ENCODE measurements at places on chromosomes 6 and 20. TPM values are rescaled to one million over a fixed set of nuclear protein-coding genes. Genes with fewer than 3 reads are reported as not detected.

- no peak overlapping the region for H3K4me3 ChIP-seq
- DNase-seq: no peak
- H3K4me1 ChIP-seq: no peaks in the 10 kb centered on the region
- H3K27me3 ChIP-seq: no peaks in the 10 kb centered on the region
These were observed 117.6 kb downstream of the JPH2 start for GRCh38 chr20:44069203-44070011.

- H3K27ac ChIP-seq: no peak overlapping the region
- no peak for DNase-seq
- H3K4me3 ChIP-seq: no peak overlapping the region
- no peaks in the 10 kb centered on the region for H3K4me1 ChIP-seq
- H3K27me3 ChIP-seq: no peaks in the 10 kb centered on the region
These were observed 168.9 kb downstream of the ATXN1 start for GRCh38 chr6:16592223-16592911.

DNA sequence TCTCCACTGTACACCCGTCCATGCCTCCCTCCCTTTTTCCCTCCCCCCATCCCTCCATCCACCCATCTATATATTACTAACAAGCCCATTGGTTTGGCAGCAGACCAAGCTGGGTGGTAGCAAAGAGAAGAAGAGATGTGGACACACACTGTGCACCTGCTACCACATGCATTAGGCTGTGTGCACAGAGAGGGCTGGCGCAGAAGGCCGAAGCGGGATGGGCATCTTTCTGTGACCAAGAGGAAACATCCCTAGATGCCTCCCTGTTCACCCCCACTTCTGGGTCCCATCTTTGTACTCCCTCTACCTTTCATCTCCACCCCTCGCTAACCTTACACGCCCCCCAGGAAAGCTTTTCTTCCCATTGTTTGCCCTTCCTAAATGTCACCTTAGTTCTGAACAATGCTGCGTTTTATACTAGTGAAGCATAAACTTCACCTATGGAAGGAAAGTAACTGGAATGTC is 64.9 kb upstream of the AFDN start:
- H3K27ac ChIP-seq: no peak overlapping the region
- peaks cover 16% of the 10 kb centered on the region for H3K4me1 ChIP-seq
- no peak for DNase-seq
- H3K36me3 ChIP-seq: no peaks in the 10 kb centered on the region
- H3K4me3 ChIP-seq: no peak overlapping the region
- peaks cover 54% of the 10 kb centered on the region for H3K27me3 ChIP-seq

- no peak overlapping the region for H3K4me3 ChIP-seq
- H3K27me3 ChIP-seq: peaks cover 12% of the 10 kb centered on the region
- DNase-seq: no peak
- no peaks in the 10 kb centered on the region for H3K4me1 ChIP-seq
- H3K36me3 ChIP-seq: no peaks in the 10 kb centered on the region
- H3K27ac ChIP-seq: no peak overlapping the region
These were observed 108.7 kb downstream of the ERMARD start for GRCh38 chr6:169859978-169860703.

- H3K4me1 ChIP-seq: peaks cover 9% of the 10 kb centered on the region
- peak overlapping the region; percentile 88 for H3K4me3 ChIP-seq
- DNase-seq: peak; percentile 41
- H3K27ac ChIP-seq: peak overlapping the region; percentile 94
- H3K27me3 ChIP-seq: no peaks in the 10 kb centered on the region
These were observed 674 bp downstream of the MAPK14 start for GRCh38 chr6:36028088-36028876.

- no peaks in the 10 kb centered on the region for H3K4me1 ChIP-seq
- no peak for DNase-seq
- no peak overlapping the region for H3K27ac ChIP-seq
- H3K27me3 ChIP-seq: peaks cover 27% of the 10 kb centered on the region
These were observed 35.8 kb upstream of the PHACTR3 start for GRCh38 chr20:59568509-59569024.

DNA sequence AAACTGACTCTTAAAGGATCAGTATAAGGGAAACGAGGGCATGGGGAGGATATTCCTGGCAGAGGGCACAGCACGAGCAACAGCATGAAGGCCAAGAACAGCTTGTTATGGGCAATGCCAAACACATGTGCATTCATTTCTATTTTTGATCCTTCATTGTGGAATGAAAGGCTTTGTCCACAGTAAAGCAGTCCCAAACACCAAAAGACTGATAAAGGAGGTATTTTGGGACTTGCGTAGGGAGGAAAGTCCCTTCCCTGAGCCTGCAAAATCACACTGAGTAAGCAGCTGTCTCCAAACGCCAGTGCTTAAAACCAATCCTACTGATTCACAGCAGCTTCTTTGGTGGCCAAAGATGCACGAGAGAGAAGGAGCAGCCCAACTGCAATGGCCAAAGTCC is 138.2 kb downstream of the UNC5CL start:
- peaks cover 6% of the 10 kb centered on the region for H3K36me3 ChIP-seq
- no peak for DNase-seq
- no peaks in the 10 kb centered on the region for H3K4me1 ChIP-seq
- no peak overlapping the region for H3K4me3 ChIP-seq

- H3K27ac ChIP-seq: no peak overlapping the region
- DNase-seq: no peak
- H3K4me3 ChIP-seq: no peak overlapping the region
- H3K36me3 ChIP-seq: no peaks in the 10 kb centered on the region
- H3K27me3 ChIP-seq: no peaks in the 10 kb centered on the region
These were observed 11.4 kb upstream of the MOCS1 start for GRCh38 chr6:39945626-39946025.

GRCh38 chr6:20325641-20326421 is 75.8 kb upstream of the E2F3 start:
- H3K4me1 ChIP-seq: no peaks in the 10 kb centered on the region
- peaks cover 11% of the 10 kb centered on the region for H3K27me3 ChIP-seq
- no peaks in the 10 kb centered on the region for H3K36me3 ChIP-seq
- no peak overlapping the region for H3K27ac ChIP-seq
- no peak overlapping the region for H3K4me3 ChIP-seq

DNA sequence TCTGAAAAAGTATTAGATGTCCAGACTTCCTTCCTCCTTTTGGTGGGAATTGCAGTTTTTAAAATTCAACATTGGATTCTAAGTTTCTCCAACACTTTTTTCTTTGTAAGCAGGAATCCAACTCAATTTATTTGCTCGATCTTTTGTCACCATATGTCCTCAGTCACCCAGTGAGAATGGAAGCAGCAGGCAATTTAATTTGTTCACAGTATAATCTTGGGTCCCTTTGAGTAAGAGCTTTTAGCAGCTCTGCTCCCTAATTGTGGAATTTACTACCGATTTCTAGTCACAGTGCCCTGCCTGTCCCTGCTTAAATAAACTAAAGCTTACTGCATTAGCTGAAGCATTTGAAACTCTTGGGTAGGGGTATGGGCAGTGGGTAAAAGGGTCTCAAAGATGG is 98.6 kb downstream of the BTBD3 start:
- no peaks in the 10 kb centered on the region for H3K27me3 ChIP-seq
- no peak overlapping the region for H3K4me3 ChIP-seq
- no peaks in the 10 kb centered on the region for H3K4me1 ChIP-seq
- H3K27ac ChIP-seq: no peak overlapping the region

- no peak for DNase-seq
- no peak overlapping the region for H3K27ac ChIP-seq
- no peaks in the 10 kb centered on the region for H3K27me3 ChIP-seq
- no peaks in the 10 kb centered on the region for H3K36me3 ChIP-seq
- H3K4me1 ChIP-seq: peaks cover 18% of the 10 kb centered on the region
These were observed 39.4 kb upstream of the JAG1 start for GRCh38 chr20:10713161-10713560.

DNA sequence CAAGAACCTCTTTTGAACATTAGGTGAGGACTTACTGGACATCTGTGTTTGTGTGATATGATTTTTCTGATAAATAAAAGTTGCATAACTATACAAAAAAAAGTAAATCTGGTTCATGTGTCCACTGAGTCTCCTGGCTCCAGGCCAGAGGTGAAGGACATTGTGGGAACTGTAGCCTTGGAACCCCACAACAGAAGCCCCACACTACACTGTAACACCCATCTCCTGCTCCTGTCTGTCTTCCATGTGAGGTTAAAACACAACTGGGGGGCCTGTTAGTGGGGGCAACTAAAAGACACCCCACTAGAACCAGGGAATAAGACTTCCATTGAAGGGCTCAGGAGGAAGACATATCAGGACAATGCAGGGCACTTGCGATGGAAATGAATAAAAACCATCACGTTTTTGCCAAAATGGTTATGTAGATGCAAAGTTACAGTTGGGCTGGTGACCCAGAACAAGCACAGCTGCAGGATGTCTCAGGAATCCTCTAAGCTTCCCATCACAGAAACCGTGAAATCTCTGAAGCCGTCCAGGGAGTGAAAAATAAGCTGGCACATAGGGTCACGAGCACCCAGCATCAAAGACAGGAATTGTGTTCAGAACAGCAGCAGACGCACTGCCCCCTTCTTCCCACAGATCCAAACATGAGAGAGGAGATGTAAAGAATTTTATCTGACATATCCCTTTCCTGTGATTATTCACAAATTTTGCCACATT is 36.7 kb upstream of the PCSK2 start:
- H3K27ac ChIP-seq: no peak overlapping the region
- no peaks in the 10 kb centered on the region for H3K36me3 ChIP-seq
- no peaks in the 10 kb centered on the region for H3K4me1 ChIP-seq
- no peak for DNase-seq
- H3K27me3 ChIP-seq: no peaks in the 10 kb centered on the region

DNA sequence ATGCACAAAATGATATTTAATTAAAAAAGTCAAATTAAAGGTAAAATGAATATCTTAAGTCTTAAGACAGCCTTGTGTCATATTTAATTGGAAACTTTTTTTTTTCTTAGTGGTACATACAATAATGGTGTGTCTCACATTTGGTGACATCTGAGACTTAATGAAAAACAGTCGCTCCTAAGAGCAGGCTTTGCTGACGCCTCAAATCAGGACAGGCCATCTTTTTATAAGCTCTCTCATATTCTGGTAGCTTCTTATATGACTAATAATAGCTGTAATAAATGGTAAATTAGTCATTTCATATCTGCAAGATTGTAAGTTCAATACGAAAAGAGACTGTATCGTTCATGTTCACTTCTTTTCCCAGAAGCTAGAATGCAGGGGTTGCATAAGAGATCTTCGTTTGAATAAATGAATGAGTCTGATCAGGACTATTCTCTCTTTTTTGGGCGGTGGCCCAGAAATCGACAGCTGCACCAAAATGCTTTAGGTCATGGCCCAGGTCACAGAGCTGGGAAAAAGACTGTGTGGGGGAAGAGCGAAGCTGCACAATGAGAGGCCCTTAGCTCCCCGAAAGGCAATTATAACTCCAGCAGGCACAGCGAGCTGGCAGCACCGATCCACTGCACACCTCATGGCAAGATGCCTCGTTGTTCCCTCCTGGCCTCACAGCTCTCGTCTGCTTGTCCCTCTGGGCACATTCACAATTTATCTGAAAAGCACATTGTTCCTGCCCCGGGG is 69.4 kb downstream of the NRN1 start:
- H3K27me3 ChIP-seq: peaks cover 39% of the 10 kb centered on the region
- no peaks in the 10 kb centered on the region for H3K36me3 ChIP-seq
- H3K27ac ChIP-seq: no peak overlapping the region
- no peak for DNase-seq
- peaks cover 16% of the 10 kb centered on the region for H3K4me1 ChIP-seq

Gene CCDC170
- total RNA-seq: not detected

Gene KCNQ2
- not detected for total RNA-seq

Gene CD109
- 94.5 TPM for total RNA-seq

Gene TP53TG5
- not detected for total RNA-seq

Data from MCF 10A (cell line).